Forelimb muscle (tissue), 1 donor: ENCODE measurements at places on chromosomes 7 and 10. TPM values are rescaled to one million over a fixed set of nuclear protein-coding genes. Genes with fewer than 3 reads are reported as not detected.

DNA sequence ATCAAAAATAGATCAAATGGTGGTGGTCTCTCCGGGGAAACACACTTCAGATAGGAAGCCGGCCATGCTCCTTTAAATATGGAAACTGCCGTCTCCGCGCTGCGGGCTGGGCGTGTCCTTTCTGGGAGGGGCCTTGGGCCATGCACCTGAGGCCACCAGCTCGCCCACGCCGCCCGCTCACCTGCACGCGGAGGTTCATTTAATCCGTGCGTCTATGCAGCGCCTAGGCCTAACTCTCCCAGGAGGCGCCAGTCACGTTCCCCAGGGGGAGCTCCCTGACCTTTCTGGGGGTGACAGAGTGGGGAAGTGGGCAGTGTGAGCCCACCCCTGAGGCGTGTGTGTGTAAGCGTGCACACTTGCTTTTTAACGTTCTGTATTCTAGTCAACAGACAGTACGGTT, 64.0 kb downstream of the C10orf143 start:
- DNase-seq = no peak

DNA sequence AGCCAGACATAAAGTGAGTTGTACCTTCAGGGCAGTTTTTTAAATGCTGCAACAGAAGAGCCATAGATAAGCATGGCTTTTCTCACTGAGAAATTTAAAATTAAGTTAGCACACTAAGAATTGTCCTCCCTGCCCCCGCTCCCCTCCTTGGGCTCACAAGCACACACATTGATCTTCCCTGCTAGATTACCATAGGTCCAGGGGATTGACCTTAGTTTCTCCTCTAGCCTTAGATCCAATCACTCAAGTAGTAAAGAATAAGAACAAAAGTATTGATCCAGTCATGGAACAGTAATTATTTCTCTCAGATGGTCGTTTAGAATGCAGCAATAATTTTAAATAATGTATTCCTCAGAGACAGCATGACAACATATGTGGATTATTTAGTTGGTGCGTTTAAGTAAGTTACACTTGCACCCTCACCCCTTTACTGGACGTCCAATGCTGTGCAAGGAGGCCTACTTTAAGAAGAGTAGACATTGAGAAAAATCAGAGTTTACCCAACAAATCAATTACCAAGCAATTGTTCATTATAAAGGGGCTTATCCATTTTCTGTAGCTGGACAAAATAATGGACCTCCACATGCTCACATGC, 683.5 kb upstream of the GALNT17 start:
- DNase-seq = no peak

DNA sequence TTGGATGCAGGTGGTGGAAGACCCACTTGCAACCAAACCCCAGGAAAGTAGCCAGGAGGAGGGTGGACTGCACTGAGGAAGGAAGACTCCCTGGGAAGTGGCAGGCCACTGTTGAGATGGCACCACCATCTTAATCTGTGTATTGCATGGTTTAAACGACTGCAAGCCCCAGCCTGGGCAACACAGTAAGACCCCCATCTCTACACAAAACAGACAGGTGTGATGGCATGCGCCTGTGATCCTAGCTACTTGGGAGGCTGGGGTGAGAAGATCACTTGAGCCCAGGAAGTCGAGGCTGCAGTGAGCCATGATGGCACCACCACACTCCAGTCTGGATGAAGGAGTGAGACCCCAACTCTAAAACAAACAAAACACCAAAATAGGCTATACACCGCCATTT, 9.7 kb upstream of the BCL7B start:
- no peak for DNase-seq

DNA sequence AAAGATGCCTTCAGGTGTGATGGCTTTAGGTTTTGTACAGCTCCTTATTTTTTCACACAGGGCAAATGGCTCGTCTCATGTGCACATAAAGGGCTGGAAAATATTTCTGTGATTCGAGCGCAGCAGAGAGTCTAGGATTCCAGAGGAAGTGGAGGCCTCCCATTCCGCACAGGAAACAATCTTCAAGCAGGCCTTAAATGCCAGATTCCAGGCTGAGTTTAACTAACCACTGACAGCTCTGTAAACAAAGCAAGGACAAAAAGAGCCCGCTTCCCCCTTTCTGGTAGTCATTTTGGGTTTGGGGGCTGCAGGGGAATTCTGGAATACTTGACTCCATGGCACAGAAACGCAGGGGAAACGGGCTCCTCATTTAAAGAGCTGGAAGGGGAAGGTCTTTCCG, 87.2 kb downstream of the CALD1 start:
- DNase-seq = no peak

SAMD9 gene
- 2.6 TPM for polyA plus RNA-seq

SFTPA2 gene
- polyA plus RNA-seq = 0.15 TPM

AZGP1 gene
- polyA plus RNA-seq = 13.2 TPM

GDF10 gene
- polyA plus RNA-seq = 3.2 TPM

CFAP69 gene
- 3.0 TPM for polyA plus RNA-seq
